DMS153 (cell line): ENCODE measurements at places on chromosomes 4 and X.

- no peak for DNase-seq
Observed at GRCh38 chr4:98624144-98624543, 34.3 kb downstream of the TSPAN5 start.

DNA sequence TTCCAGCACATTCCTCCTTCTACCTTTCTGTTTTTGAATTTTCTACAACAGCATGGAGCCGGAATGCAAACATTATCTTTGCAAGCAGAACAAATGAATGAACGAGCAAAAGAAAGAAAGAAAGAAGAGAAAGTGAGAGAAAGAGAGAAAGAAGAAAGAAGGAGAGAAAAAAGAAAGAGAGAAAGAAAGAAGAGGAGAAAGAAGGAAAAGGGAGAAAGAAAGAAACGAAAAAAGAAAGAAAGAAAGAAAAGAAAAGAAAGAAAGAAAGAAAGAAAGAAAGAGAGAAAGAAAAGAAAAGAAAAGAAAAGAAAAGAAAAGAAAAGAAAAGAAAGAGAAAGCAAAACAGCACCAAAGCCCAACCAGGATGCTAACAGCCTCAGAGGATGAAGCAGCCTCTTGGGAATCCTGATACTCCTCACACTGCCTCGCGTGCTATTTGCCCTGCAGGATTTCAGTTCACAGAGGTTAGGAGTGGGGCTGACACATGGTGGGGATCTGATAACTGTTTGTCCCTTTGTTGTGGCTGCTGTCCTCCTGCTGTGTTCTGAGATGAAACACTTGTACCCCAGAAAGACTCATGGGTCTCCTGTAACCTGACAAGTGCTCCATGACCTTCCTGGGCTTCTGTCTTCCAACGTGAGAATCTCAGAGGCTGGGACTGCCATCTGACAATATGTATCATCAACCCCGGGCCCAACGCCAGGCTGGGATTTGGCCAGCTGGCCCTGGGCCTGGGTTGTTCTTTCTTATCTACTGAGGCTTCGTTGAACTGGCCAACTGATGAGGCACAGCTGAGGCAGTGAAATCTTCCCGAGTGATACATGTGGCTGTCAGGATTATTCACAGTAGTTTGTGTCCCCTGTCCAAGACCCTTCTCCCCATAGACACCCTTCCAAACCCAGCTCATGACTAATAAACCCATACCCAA is 61.0 kb downstream of the SEPSECS start:
- DNase-seq: peak; percentile 7

GRCh38 chrX:19673375-19674040 is 158.2 kb upstream of the MAP3K15 start:
- no peak for DNase-seq

- DNase-seq: no peak
Observed at GRCh38 chrX:50180073-50180940, 20.5 kb downstream of the AKAP4 start.
